ENCODE measurements at places on chromosomes 5 and 9.

DNA sequence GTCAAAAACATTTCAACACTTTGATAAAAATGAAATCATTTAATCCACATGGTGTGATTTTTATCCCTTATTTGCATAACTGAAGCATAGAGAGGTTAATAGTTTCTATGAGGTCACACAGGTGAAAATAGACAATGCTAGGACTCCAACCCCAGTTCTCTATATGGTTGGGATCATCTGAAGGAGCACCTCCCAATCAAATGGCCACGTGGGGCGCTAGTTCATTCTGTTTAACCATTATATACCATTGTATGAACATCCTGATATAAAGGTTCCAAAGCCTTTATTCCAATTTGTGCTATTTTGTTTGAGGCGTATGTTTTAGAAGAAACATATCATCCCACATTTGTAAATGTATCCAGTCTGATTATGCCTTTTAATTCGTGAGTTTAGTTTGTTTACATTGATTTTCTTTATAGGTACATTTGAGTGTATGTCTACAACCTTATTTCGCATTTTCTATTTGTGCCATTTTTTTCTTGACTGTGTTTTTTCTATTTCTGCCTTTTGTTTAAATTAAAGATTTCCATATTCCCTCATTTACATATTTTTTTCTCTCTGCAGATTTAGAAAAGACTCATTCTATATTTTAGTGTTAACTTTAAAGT is 1092.0 kb downstream of the MAT2B start:
- no peaks in the 10 kb centered on the region for H3K36me3 ChIP-seq
- DNase-seq = no peak
- H3K4me1 ChIP-seq = no peaks in the 10 kb centered on the region
- H3K27ac ChIP-seq = no peak overlapping the region

DNA sequence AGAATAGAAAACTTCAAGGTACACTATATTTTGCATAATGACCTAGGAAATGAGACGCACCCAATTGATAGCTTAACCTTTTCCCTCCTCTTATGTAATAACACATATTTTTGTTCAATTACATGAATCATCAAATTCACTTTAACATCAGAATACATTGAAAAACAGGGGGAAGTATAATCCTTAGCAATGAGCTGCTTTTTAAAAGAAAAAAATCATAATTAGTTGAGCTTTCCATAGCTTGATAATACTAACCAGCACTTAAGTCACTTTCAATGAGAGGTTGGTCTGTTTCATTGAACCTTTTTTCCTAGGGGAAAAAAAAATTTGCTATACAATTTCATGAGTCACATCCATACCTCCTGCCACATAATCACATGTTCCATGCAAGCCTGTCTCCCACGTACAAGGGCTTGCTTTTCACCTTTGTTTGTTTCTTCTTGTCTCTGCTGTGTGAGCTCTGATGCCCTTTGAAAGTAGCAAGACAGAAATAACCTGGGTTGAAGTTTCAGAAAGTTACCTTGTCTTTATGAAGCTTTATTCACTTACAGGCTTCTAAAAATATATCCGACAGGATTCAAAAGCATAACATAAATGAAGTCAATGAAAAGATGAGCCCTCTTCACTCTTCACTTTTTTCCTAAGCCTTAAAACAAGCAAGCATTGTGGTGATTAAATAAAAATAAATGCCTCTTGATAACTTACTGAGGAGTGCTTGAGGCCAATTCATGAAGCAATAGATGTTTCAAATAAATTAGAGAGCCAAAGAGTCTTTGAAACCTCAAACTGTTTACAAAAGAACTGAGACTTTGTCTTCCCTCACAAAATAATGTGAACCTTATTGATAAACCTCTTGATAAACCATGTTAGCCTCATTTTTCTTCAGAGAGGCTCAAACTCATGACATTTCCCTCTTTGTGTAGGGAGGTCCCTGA is 108.5 kb downstream of the FEM1C start:
- H3K36me3 ChIP-seq = no peaks in the 10 kb centered on the region
- DNase-seq = no peak
- no peak overlapping the region for H3K4me3 ChIP-seq
- no peaks in the 10 kb centered on the region for H3K27me3 ChIP-seq

GRCh38 chr9:69667306-69667705 is 4.9 kb downstream of the APBA1 start:
- H3K4me1 ChIP-seq = peaks cover 11% of the 10 kb centered on the region
- DNase-seq = no peak
- H3K27ac ChIP-seq = no peak overlapping the region
- H3K36me3 ChIP-seq = no peaks in the 10 kb centered on the region
- H3K27me3 ChIP-seq = no peaks in the 10 kb centered on the region
- H3K4me3 ChIP-seq = no peak overlapping the region

- H3K4me1 ChIP-seq = no peaks in the 10 kb centered on the region
- no peaks in the 10 kb centered on the region for H3K36me3 ChIP-seq
- DNase-seq = no peak
- H3K27ac ChIP-seq = no peak overlapping the region
- H3K4me3 ChIP-seq = no peak overlapping the region
These were observed 512.2 kb upstream of the ADAMTS16 start for GRCh38 chr5:4627929-4628328.

DNA sequence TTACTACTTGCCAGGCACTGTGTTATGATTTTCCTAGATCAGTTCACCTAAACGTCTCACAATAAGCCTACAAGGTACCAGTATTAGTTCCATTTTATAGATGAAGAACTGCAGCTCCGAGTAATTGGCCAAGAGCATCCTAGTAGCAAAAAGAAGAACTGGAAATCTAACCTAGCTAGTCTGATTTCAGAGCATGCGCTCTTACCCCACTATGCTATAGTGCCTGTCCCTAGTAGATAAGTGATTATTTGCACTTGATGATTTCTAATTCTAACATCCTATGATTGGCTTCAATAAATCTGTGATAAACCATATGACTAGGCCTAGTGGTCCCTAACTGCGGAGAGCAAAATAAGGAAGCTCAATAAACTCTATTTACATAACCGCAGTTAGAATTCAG is 7.1 kb upstream of the PLAC8L1 start:
- no peak overlapping the region for H3K27ac ChIP-seq
- no peaks in the 10 kb centered on the region for H3K27me3 ChIP-seq
- no peaks in the 10 kb centered on the region for H3K4me1 ChIP-seq
- H3K4me3 ChIP-seq = no peak overlapping the region
- H3K36me3 ChIP-seq = peaks cover 43% of the 10 kb centered on the region

GRCh38 chr5:107404595-107405374 is 266.0 kb downstream of the EFNA5 start:
- H3K27me3 ChIP-seq = no peaks in the 10 kb centered on the region
- no peak overlapping the region for H3K4me3 ChIP-seq
- H3K36me3 ChIP-seq = no peaks in the 10 kb centered on the region
- DNase-seq = no peak
- H3K4me1 ChIP-seq = peaks cover 37% of the 10 kb centered on the region

- H3K4me3 ChIP-seq = no peak overlapping the region
- DNase-seq = no peak
- H3K4me1 ChIP-seq = peaks cover 2% of the 10 kb centered on the region
- peaks cover 10% of the 10 kb centered on the region for H3K36me3 ChIP-seq
- no peaks in the 10 kb centered on the region for H3K27me3 ChIP-seq
- no peak overlapping the region for H3K27ac ChIP-seq
These were observed 26.9 kb downstream of the SLC46A2 start for GRCh38 chr9:112863746-112864145.

- peak overlapping the region; percentile 83 for H3K4me3 ChIP-seq
- H3K27ac ChIP-seq = peak overlapping the region; percentile 94
- no peaks in the 10 kb centered on the region for H3K27me3 ChIP-seq
- peaks cover 23% of the 10 kb centered on the region for H3K4me1 ChIP-seq
These were observed 480 bp downstream of the LMNB1 start for GRCh38 chr5:126777257-126777974.

- no peak overlapping the region for H3K27ac ChIP-seq
- no peaks in the 10 kb centered on the region for H3K36me3 ChIP-seq
- no peak overlapping the region for H3K4me3 ChIP-seq
- DNase-seq = no peak
- H3K27me3 ChIP-seq = no peaks in the 10 kb centered on the region
These were observed 216.8 kb downstream of the NMUR2 start for GRCh38 chr5:152188251-152188650.

DNA sequence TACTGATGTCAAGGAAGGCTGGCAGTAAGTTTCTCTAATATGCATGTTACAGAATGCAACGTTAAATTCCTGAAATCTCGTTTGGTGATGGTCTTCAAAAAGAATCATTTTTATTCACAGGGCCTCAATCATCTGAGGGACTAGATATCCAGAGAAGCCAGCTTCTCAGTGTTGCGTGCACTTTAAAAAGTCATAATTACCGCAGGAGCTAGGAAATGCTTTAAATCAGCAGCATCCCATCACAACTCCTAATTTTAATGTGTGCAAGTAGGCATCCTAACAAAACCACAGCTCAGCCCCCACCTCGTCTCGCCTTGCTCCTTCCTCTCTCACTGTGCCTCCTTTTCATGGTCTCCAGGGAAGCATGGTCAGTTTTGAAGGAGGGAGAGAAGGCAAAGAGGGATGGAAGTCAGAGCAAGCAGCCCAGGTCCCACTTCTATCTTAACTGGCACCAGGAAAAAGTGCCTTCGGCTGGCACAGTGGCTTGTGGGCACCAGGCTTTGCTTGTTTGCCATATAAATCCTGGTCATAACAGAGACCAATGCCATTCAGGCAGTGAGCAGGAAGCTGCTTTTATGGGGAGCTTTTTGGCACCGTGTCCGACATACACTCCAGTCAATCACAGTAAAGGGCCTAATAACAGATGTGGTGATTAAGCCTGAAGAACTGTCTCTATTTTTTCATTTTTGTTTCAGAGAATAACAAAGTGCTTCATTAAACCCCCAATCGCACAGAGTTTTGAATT is 21.4 kb downstream of the MEGF10 start:
- DNase-seq = no peak
- no peak overlapping the region for H3K27ac ChIP-seq
- no peak overlapping the region for H3K4me3 ChIP-seq
- no peaks in the 10 kb centered on the region for H3K36me3 ChIP-seq
- H3K27me3 ChIP-seq = no peaks in the 10 kb centered on the region

DNA sequence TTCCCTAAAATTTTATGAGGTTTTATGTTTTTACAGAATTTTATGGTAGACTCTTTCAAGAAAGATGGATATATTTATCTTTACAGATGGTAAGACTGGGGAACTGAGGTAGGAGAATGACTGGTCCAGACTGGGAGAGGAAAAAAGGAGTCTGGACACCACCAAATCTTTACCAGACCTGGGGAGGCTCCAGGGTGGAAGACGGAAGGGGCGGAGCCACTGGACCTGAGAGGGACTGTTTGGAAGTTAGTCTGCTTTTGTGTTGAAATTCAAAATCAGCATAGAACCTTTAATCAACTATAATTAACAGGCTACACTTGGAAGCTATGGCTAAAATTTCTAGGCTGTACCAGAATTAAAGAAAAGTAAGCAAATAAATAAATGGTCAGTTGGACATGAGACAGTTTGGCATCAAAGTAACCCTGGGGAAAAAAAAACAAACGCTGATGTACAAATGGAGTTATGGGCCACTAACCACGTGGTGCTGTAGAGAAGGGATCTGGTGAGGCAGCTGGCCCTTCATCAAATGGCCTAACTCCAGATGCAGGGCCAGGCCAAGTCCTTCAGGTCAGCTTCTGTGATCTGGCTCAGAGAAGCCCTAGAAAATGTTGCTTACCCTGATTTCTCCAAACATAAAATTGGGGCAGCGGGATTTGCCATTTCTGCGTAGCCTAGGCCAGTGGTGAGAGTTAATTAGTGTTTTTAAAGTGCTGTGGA is 155.1 kb downstream of the ARSB start:
- peaks cover 23% of the 10 kb centered on the region for H3K4me1 ChIP-seq
- H3K27ac ChIP-seq = peak overlapping the region; percentile 53
- no peak for DNase-seq
- no peak overlapping the region for H3K4me3 ChIP-seq
- H3K36me3 ChIP-seq = no peaks in the 10 kb centered on the region

GRCh38 chr5:135487037-135487395 is 34.9 kb upstream of the TIFAB start:
- H3K27ac ChIP-seq = no peak overlapping the region
- no peak overlapping the region for H3K4me3 ChIP-seq
- no peak for DNase-seq
- H3K4me1 ChIP-seq = peaks cover 26% of the 10 kb centered on the region

DNA sequence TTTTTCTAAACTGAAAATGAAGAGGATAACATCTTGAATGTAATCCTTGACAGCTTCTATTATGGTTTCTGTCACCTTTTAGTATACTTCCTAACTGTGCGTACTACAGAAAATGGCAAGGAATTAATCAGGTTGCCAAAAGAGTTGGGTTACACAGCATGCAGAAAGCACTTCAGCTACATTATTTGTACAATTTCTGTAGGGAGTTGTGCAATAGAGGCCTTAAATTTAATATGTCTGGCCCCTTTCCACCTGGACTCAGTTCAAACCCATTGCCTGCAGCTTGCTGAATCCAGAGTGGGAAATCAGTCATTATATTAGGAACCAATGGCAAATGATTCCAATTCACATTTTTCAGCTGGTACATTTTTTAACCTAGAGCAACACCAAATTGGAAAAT is 549.7 kb downstream of the CSNK1G3 start:
- no peak overlapping the region for H3K4me3 ChIP-seq
- H3K27ac ChIP-seq = no peak overlapping the region
- no peaks in the 10 kb centered on the region for H3K36me3 ChIP-seq
- DNase-seq = no peak
- H3K4me1 ChIP-seq = peaks cover 19% of the 10 kb centered on the region
- no peaks in the 10 kb centered on the region for H3K27me3 ChIP-seq

DNA sequence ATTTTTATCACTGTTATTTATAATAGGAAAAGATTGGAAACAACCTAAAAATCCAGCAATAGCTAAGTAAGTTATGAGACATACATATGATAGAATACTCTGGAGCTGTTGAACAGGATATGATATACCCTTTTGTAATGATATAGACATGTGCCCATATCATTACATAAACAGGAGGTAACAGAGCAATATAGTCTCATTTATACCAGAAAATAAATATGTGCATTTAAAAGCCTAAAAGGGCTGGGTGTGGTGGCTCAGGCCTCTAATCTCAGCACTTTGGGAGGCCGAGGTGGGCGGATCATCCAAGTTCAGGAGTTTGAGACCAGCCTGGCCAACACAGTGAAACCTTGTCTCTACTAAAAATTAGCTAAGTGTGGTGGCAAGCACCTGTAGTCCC is 2.3 kb upstream of the FABP6 start:
- H3K4me3 ChIP-seq = no peak overlapping the region
- no peak for DNase-seq
- peaks cover 8% of the 10 kb centered on the region for H3K4me1 ChIP-seq
- H3K27ac ChIP-seq = no peak overlapping the region

GRCh38 chr9:27204578-27204977 is 92.4 kb downstream of the EQTN start:
- H3K36me3 ChIP-seq = no peaks in the 10 kb centered on the region
- no peak overlapping the region for H3K27ac ChIP-seq
- peaks cover 5% of the 10 kb centered on the region for H3K27me3 ChIP-seq
- H3K4me3 ChIP-seq = no peak overlapping the region

DNA sequence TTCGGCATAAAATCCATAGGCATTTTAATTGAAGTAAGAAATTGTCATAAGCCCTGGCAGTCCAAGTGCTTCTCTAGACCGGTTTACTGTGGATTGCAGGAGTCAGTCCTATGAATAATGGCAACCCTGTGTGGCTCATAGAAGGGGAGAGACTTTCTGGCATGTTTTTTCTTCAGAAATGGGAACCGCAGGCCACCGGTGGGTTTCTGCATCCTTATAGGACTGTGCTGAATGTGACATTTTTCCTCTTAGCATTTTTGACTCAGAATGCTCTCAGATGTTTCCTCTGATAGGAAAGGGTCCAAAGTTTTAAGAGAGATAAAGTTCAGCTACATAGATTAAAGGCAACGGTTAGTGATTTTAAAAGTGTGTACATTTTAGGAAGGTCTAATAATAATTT is 6.3 kb downstream of the DAPK1 start:
- H3K27me3 ChIP-seq = no peaks in the 10 kb centered on the region
- no peak overlapping the region for H3K27ac ChIP-seq
- H3K4me1 ChIP-seq = peaks cover 28% of the 10 kb centered on the region
- DNase-seq = no peak
- H3K36me3 ChIP-seq = no peaks in the 10 kb centered on the region

Data from suprapubic skin (tissue), 4 donors.